ENCODE measurements at places on chromosomes 11 and 22. TPM values are rescaled to one million over a fixed set of nuclear protein-coding genes. Genes with fewer than 3 reads are reported as not detected.
A peak's percentile ranks its signal among the peaks of the same experiment; 100 is the strongest.

MOGAT2 gene
- not detected for total RNA-seq

GRCh38 chr22:30968015-30968923 lies at the start of gene MORC2:
Gene MORC2, minus strand, starts transcription at chr22:30968774. Its CDS starts 885 bp downstream, at chr22:30967889.
- peaks cover 27% of the 10 kb centered on the region for H3K4me1 ChIP-seq
- peak; percentile 86 for DNase-seq
- H3K4me3 ChIP-seq, result peak within 1 kb of the TSS; percentile 82
- peak within 1 kb of the TSS; percentile 95 for H3K27ac ChIP-seq
- H3K36me3 ChIP-seq, result peaks cover 18% of the 10 kb centered on the region

DNA sequence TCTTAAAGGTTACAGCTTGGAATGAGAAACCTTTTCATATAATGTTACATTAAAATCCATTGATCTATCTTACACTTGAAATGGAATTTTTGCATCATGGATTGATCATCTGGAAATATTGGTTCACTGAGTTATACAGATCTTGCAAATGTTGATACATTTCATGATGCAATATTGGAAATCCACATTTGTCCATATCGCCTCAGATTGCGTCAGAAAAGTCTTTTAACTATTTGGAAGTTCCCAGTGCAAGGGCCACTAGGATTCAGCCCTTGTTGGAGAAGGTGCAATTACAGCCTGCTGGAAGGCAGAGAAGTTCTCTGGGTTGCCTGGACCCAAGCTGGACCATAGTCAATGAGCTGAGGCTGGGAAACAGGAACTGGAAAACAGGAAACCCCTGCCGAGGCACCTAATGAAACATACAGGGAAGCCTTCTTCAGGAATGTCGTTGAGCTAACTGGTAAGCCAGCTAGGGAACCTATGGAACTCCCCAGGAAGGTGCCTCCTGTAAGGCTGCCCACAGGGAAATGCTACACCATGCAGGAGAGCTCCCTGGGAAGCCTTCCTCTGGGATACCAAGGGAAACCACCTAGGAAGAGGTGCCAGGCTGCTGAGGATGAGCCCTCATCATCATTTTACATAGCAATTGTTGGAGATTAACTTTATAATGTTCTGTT lies 600.4 kb upstream of the CADM1 start:
- no peak overlapping the region for H3K4me3 ChIP-seq
- no peaks in the 10 kb centered on the region for H3K27me3 ChIP-seq
- no peak for DNase-seq

RTN4RL2 gene
- 3.2 TPM for total RNA-seq

TECTA gene
- 0.87 TPM for total RNA-seq

- H3K27ac ChIP-seq, result no peak overlapping the region
- no peaks in the 10 kb centered on the region for H3K27me3 ChIP-seq
- no peak for DNase-seq
- no peaks in the 10 kb centered on the region for H3K36me3 ChIP-seq
- no peak overlapping the region for H3K4me3 ChIP-seq
Observed at GRCh38 chr11:30936491-30936890, 350.3 kb upstream of the MPPED2 start.

PC gene
- 12.7 TPM for total RNA-seq

SLC22A6 gene
- total RNA-seq, result not detected

NAV2 gene
- total RNA-seq, result 44.8 TPM
